ENCODE measurements at places on chromosomes 2 and 18.

- DNase-seq = no peak
Measured at GRCh38 chr18:6939972-6940371, 177.6 kb downstream of the LAMA1 start.

DNA sequence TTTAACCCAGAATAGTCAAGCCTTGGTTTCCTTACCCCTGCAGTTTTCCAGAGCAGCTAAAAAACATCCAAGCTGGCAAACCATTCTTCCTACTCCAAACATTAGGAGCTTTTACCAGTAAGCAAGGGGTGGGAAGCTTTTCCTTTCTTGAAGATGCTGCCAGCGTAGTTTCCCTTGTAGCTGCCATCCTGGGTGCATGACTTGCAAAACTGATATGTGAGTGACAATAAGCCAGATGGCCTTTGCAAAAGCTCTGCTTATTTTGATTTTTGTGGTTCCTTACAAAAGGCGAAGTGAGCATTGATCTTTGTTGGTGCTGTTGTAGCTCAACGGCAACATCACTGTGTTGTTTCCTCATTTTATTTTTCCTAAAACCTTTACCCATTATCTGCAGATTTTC is 138.8 kb downstream of the WDSUB1 start:
- no peak for DNase-seq

GRCh38 chr2:29892585-29893259 is 28.7 kb downstream of the ALK start:
- no peak for DNase-seq

GRCh38 chr2:24739354-24740025 is 53.7 kb downstream of the PTRHD1 start:
- no peak for DNase-seq

DNA sequence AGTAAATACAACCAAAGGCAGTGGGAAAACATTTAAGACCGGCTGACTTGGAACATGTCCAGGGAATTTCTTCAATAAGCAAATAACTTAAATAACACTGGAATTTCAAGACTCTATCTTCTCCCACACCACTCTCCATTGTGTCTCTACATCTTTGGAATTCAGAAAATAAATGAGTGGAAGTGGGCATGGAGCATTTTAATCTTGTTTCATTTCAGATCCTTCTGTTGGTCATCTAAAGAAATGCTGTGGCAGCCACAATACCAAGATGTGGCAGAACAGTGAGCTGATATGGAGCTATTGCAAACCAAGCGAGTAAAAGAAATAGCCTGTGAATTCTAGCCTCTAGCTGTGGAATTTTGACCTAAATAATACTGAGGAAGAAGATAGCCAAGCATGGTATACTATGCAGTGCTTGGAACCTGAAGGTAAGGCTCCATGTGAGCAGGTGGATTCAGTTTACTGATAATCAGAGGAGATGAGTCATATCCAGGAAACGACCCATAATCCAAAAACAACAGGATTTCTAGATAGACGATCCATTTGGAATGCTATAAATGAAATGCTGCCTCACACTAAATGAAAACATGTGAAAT is 157.1 kb upstream of the SCN7A start:
- DNase-seq = no peak

GRCh38 chr2:28445448-28446258 is 50.2 kb upstream of the PLB1 start:
- no peak for DNase-seq

- no peak for DNase-seq
Measured at GRCh38 chr2:85674417-85674816, 6.4 kb upstream of the SFTPB start.

DNA sequence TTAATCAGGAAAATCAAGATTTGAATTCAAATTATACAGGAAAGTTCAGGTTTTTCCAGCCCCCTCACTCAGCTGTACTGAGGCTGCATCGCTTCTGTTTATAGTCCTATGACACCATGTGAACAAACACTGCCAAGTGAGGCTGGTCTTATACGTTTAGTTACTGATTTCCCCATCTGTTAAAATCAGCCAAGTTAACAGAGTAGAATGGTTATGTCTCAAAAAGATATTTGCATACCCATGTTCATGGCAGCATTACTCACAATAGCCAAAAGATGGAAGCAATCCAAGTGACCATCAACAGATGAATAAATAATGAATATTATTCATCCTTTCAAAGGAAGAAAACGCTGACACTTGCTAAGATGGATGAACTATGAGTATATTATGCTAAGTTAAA is 43.8 kb downstream of the REEP1 start:
- DNase-seq = no peak

- DNase-seq = no peak
Measured at GRCh38 chr2:99825630-99826029, 316.8 kb downstream of the AFF3 start.

- no peak for DNase-seq
Measured at GRCh38 chr18:52216666-52217065, 123.3 kb upstream of the DCC start.

- no peak for DNase-seq
Measured at GRCh38 chr2:67721516-67721915, 324.4 kb downstream of the ETAA1 start.

DNA sequence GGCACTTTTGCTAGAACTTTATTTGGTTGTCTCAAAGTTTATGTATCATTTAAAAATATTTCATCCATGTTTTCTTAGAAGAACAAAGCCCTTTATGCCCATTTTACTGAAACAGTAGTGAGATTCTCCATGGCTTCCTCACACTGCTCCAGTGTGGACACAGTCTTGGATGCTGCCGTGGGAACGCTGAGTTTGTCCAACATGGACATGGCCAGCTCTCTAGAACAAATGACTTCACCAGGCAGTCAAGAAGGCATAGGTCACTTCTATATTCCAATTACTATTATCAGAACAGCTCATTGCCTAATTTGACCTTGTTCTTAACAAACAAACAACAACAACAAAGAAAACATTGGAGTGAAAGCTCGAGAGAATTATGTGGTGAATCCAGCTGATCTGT is 414.1 kb upstream of the ID2 start:
- DNase-seq = no peak

DNA sequence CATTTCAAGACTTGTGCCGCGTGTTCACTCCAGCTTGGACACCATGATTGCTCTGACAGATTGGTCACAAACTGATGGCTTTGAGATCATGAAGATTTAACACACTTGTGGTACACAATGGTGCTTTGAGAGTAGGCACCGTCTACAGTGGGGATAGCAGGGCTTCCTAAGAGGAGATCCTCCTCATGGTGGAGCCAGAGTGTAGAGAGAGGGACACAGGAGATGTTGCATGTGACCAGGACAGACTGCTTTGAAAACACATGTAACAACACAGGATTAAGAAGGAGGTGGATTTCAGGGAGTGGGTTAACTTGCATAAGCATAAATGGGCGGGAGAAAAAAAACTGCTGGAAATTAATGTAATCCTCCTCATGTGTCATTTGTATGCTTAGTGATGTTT is 95.7 kb upstream of the LINC00305 start:
- DNase-seq = no peak
